ENCODE measurements at places on chromosomes 3 and 15. TPM values are rescaled to one million over a fixed set of nuclear protein-coding genes. Genes with fewer than 3 reads are reported as not detected.

MCTP2 gene
- 26.4 TPM for polyA plus RNA-seq

ATP10A gene
- 3.1 TPM for polyA plus RNA-seq

PRR20G gene
- polyA plus RNA-seq = not detected

- no peak for DNase-seq
These were observed 46.3 kb downstream of the LIMD1 start for GRCh38 chr3:45640724-45641361.

- DNase-seq = no peak
These were observed 2.1 kb downstream of the ZFAND6 start for GRCh38 chr15:80061582-80061981.

- no peak for DNase-seq
These were observed 135.7 kb downstream of the FOXP1 start for GRCh38 chr3:71447803-71448202.

DNA sequence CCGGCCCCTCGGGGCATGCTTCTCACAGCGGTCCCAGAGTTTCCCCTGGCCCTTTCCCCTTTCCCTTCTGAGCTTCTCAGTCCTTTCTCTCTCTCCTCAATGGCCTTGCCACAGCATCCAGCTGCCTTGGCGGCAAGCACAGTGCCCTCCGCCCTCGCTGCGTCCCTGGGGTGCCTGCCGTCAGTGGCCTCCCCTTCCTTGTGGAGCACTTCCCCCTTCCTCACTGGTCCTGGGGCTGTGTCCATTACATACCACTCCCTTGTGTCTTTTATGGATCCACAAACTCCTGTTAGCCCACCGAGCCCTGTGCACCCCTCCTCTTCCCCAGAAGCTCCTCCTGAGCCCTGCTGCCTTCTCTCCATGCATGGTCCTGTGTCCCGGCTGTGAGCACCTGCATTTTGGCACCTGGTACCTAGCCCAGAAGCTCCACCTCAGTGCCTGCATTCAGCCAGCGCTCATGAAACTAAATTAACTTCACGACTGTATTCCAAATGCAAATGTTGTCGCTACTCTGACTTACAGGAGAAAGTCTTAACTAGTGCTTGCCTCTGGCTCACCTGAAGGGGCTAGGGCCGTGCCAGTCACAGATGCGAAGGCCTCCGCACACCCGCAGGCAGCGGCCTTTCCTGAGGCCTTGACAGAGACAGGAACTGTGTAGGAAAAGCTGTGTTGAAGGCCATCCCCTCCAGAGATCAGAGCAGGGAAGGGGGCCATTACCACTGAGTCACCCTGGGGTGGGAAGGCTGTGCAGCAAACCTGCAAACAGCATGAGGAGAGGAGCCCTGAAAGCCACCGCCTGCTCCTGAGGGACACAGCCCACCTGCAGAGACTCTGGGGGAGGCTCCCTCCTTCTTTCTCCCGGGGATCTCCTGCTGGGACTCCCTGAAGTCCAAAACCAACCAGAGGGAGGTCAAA, 19.1 kb upstream of the KLF13 start:
- no peak for DNase-seq

DNA sequence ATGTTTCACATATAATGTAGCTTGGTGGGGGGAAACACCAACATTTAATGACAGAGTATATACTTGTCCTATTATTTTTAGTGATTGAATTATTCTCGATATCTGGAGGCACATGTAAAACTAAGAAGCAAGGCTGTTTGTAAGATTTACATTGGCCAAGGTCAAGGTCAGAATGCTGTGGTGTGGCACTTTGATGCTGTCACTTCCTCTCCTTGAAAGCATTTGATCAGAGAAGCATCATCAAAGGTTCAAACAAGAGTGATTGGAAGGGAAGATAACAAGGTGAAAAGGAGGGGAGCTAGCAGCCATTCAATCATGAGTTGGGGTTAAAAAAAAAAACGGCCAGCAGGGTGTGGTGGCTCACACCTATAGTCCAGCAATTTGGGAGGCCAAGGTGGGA, 26.4 kb downstream of the RTF1 start:
- no peak for DNase-seq

DNA sequence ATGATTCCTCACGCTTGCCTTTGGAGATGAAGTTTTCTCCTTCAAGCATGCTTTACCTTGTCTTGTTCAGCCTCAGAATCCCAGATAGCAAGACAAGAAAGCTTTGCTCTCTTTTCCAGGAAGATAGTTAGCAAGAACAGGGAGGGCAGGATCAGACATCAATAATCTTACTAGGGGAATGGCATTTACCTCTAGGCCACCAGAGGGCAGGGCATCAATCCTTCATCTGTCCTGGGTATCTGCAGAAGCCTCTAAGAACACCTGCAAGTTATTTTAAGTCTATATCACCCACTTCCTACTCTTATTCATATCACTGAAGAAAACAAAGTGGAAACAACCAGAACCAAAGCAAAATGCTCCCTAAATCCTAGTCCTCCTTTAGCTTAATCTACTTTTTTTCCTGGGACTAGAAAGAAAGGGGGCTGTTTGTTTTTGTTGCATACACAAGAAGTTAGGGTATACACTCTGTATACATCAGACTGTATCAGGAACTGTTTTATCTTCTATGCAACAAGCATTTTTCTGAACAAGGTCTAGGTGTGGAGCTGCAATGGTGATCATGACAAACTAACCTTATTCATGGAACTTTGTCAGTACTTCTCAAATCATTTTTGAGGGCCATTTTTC, 862.5 kb downstream of the CADM2 start:
- DNase-seq = no peak
